ENCODE measurements at places on chromosomes 2 and 18. TPM values are rescaled to one million over a fixed set of nuclear protein-coding genes. Genes with fewer than 3 reads are reported as not detected.

- no peak overlapping the region for H3K27ac ChIP-seq
- no peaks in the 10 kb centered on the region for H3K4me1 ChIP-seq
- H3K27me3 ChIP-seq: no peaks in the 10 kb centered on the region
- no peak overlapping the region for H3K4me3 ChIP-seq
- no peaks in the 10 kb centered on the region for H3K36me3 ChIP-seq
Measured at GRCh38 chr2:69639266-69639665, 4.3 kb downstream of the AAK1 start.

GRCh38 chr2:196610796-196611195, 28.7 kb upstream of the CCDC150 start:
- DNase-seq: no peak
- no peaks in the 10 kb centered on the region for H3K36me3 ChIP-seq
- no peaks in the 10 kb centered on the region for H3K27me3 ChIP-seq
- H3K4me3 ChIP-seq: no peak overlapping the region
- H3K27ac ChIP-seq: no peak overlapping the region
- H3K4me1 ChIP-seq: no peaks in the 10 kb centered on the region

Gene MAP3K19
- not detected for total RNA-seq

- H3K4me3 ChIP-seq: no peak overlapping the region
- H3K36me3 ChIP-seq: no peaks in the 10 kb centered on the region
- H3K4me1 ChIP-seq: no peaks in the 10 kb centered on the region
Measured at GRCh38 chr2:30666266-30666874, 140.9 kb downstream of the CAPN13 start.

- no peaks in the 10 kb centered on the region for H3K27me3 ChIP-seq
- H3K4me3 ChIP-seq: no peak overlapping the region
Measured at GRCh38 chr2:30421604-30422443, 25.2 kb upstream of the LCLAT1 start.

Gene AKAIN1
- total RNA-seq: not detected

Gene C2orf15
- total RNA-seq: 0.44 TPM

All from tibial nerve (tissue), 4 donors.